Large intestine (tissue), 12 donors: ENCODE measurements at places on chromosomes 12 and 14. TPM values are rescaled to one million over a fixed set of nuclear protein-coding genes. Genes with fewer than 3 reads are reported as not detected.
A peak's percentile ranks its signal among the peaks of the same experiment; 100 is the strongest.

Gene SLC25A21
- 0.58 TPM for polyA plus RNA-seq

DNA sequence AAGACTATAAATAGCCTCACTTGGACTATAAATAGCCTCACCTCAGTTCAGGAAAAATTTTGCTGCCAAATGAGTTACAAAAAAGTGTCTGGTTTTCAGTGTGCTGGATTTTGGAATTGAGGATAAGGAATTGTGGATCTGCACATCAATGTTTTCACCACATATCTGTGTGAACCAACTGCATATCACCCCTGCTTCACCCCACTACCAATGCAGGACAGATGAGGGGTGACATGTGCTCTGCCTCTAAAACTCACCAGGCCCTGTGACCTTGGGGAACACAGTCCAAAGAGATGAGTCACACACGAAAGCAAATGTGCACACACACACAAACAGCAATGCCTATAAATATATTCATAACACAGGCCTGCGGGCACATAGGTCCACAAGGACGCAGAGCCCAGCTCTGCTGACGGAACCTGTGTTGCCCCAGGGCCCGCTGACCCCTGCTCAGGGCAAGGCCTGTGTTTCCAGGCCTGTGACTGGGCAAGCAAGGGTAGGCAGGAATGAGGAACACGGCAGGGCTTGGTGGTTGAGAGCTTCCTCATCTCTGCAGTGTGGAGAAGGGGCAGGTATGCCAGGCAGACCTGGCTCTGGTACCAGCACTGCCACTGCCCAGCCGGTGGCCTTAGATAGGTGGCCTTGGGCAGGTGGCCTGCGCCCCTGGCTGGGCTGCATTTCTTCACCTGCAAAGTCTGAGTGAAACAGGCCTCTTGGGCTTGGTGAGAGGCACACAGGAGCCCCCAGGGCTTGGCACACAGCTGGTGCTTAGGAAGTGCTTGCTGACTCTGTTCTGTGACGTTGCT lies 82.4 kb downstream of the ARL6IP4 start:
- DNase-seq: peak; percentile 84

Gene SLC7A7
- 660 TPM for polyA plus RNA-seq

DNA sequence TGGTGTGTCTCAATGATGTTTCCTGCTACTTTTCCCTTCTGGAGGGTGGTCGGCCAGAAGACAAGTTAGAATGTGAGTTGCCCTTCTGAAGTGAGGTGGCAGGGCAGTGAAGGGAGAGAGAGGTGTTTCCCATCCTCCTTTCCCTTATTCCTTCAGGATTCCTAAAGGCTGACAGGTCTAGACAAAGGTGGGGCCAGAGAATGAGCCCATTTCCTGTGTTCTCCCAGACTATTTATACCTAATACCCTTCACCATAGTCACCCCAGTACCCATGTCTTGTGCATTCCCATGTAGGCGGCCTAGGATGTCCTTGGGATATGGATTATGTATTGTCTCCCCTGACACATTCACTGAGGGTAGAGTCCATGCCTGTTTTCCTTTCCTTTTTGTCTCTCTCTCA lies 7.0 kb downstream of the DGKA start:
- no peak for DNase-seq

DNA sequence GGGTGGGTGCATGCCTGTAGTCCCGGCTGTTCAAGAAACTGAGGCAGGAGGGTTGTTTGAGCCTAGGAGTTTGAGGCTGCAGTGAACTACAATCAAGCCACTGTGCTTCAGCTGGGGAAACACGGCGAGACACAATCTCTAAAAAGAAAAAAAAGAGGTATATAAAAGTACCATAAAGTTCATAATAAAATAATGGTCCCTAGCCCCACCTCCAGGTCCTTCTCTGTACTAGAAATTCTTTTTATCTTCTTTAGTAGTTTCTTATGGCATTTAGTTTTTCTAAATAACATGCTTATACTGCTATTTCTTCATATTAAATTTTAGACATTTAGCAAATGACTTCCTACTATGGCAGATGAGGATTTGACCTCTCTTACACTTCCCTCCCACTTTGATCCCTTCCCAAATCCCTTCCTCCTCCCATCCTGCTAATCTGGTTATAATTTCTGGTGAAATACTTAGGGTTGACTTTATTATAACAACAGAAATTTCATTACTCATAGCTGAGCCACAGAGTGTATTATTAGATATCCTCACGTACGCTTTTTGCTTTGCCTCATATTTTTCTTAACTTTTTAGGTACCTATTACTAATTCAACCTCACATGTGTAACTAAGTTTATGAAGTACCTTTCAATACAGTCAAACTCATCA lies 94.7 kb downstream of the SLC41A2 start:
- no peak for DNase-seq

- no peak for DNase-seq
Observed at GRCh38 chr12:10094646-10095395, 4.0 kb downstream of the CLEC1A start.

Gene LMO3
- 1.8 TPM for polyA plus RNA-seq

- no peak for DNase-seq
Observed at GRCh38 chr12:65596514-65597091, 227.7 kb upstream of the HMGA2 start.

Gene NID2
- 21.1 TPM for polyA plus RNA-seq

Gene TOMM20L
- polyA plus RNA-seq: 0.24 TPM

GRCh38 chr12:65189028-65189718 lies 19.8 kb downstream of the LEMD3 start:
- no peak for DNase-seq

GRCh38 chr14:104091927-104092771 lies 6.6 kb downstream of the ASPG start:
- no peak for DNase-seq

GRCh38 chr14:34554540-34555250 lies 15.2 kb upstream of the EAPP start:
- no peak for DNase-seq

Gene PLEKHG3
- 56.1 TPM for polyA plus RNA-seq

DNA sequence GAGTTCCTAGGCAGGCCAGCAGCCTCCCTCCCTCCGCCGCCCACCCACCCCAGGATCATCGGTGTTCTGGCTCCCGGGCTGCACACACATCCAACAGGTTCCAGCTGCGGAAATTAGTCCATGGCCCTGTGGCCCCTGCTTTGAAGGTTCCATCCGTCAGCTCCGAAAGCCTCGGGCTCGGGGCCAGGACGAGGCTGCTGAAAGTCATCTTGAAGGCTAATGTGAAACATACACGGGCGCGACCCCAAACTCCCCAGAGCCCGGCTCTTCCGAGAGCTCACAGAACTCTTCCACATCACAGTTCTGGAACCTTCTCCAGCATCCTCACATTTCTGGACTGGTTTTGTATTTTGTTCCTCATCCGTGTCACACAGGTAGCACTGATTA lies 19.8 kb downstream of the KDM2B start:
- no peak for DNase-seq

Gene PAPLN
- 69.1 TPM for polyA plus RNA-seq

- DNase-seq: no peak
Observed at GRCh38 chr12:18141048-18141982, 51.3 kb upstream of the RERGL start.

- DNase-seq: no peak
Observed at GRCh38 chr14:58805057-58805456, 167.3 kb downstream of the DACT1 start.

Gene ZCCHC8
- polyA plus RNA-seq: 36.0 TPM

- no peak for DNase-seq
Observed at GRCh38 chr12:21346542-21347205, 12.0 kb upstream of the SLCO1A2 start.

- DNase-seq: no peak
Observed at GRCh38 chr12:111605911-111606766, 7.0 kb upstream of the ATXN2 start.

DNA sequence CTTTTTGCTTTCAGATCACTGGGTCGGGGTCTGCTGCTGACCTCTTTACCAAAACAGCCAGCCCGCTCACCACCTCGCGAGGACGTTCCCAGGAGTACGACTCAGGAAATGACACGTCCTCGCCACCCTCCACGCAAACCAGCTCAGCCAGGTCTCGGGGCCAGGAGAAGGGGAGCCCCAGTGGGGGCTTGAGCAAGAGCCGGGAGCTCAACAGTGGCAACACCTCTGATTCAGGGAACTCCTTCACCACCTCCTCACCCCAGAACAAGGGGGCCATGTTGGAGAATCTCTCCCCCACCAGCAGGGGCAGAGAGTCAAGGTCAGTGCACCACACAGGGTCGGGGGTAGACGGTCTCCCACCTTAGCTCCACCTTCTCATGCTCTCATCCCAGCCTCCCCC lies 33.4 kb upstream of the HSPB8 start:
- DNase-seq: no peak

Gene PKP2
- 37.1 TPM for polyA plus RNA-seq

DNA sequence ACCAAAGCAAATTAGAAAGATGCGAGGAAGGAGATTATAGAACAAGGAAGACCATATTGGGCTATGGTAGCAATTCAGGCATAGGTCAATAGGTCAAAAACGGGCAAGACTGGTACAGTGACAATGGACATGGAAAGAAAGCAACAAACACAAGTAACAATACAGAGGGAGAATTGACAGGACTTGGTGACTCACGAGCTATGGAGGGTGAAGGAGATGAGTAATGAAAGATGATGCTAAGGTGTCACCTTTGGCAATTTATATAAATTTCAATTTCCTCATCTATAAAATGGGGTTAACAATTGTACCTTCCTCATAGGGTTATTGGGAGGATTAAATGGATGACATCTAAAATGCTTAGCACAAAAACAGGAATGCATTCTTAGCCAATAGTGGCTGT lies 15.1 kb upstream of the DUSP16 start:
- no peak for DNase-seq

DNA sequence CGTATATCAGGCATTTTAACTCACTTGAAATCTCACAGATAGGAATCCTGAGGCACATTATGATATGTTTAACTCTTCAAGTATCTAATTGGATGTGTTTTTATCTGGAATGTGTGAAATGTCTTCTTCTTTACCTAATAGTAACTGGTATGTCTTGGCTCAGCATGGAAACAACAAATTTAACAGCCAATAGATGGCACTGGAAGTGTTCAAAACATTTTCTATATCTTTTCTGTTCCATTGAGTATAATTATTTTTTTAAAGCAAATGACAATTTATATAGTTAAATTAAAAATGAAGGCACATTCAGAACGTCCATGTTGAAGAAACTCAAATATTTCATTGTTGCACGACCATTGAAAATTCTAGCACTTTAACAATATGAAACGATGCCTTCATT lies 164.6 kb upstream of the SLC16A7 start:
- DNase-seq: no peak

DNA sequence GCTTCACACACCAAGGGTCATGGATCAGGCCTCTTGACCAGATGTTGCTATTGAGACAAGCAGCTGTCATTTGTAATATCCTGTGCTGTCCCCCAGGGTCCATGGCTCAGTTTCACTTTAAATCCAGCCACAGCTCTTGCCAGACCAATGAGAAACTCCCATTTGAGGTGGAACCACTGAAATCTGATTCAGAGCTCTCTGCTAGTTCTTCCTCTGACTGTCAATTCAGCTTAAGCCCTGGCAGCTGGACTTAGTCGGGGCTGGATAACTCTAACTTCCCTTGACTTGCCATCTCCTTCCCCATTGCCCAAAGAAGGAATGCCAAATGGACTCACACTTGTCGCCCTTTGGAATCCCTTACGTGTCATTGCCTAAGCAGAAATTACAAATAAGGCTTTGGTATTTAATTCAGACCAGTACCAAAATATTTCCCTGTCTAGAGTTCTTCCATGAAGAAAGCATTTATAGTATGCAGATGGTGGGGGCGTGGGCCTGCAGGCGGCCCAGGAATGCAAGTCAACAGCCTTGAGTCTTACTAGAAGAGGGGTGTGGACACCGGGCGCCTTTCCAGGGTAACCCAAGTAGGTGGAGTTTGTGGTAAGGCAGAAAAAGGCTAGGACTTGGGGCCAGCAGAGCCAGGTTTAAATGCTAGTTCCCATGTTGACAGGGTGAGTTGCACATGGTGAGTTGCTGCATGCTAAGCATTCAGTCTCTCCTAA lies 96.9 kb upstream of the TMPO start:
- DNase-seq: peak; percentile 75

GRCh38 chr12:47781479-47782371 lies 8.7 kb downstream of the SLC48A1 start:
- no peak for DNase-seq

DNA sequence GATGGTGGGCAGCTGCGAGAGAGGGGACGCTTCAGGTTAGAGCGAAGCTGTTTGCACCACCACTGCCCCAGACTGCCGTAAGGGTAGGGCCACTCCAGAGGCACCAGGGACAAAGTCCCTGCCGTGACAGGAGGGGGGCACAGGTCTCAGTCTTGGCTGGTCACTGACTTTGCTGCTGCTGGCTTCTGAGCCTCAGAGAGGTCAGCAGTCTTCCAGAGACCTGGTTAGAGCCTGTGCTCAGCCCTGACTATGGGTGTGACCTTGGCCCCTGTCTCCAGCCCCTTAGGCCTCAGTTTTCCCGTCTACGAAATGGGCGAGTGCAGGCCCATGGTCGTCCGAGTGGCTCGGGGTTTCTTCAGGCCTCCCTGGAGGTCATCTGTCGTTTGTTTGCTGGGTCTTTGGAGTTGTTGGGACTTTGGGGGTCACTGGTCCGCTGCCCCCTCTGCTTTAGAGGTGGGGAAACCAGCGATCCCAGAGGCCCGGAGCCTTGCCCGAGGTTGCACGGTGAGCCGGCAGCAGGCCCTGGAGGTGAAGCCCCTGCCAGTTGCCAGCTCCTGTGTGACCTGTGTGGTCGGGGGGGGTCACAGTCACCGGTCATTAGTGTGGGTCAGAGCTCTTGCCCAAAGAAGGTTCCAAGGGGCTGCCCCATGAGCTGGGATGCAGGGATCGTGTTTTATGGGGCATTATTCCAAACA lies 15.3 kb downstream of the MEG3 start:
- DNase-seq: no peak

Gene OSBPL8
- polyA plus RNA-seq: 24.9 TPM

Gene CCDC198
- 90.7 TPM for polyA plus RNA-seq

- DNase-seq: no peak
Observed at GRCh38 chr14:28671425-28671824, 95.2 kb upstream of the FOXG1 start.

- DNase-seq: no peak
Observed at GRCh38 chr12:113154351-113154973, 4.9 kb downstream of the CFAP73 start.

GRCh38 chr14:90816681-90817436 lies 629 bp upstream of the TTC7B start:
- DNase-seq: no peak

- no peak for DNase-seq
Observed at GRCh38 chr12:43060742-43061141, 471.2 kb upstream of the PRICKLE1 start.

DNA sequence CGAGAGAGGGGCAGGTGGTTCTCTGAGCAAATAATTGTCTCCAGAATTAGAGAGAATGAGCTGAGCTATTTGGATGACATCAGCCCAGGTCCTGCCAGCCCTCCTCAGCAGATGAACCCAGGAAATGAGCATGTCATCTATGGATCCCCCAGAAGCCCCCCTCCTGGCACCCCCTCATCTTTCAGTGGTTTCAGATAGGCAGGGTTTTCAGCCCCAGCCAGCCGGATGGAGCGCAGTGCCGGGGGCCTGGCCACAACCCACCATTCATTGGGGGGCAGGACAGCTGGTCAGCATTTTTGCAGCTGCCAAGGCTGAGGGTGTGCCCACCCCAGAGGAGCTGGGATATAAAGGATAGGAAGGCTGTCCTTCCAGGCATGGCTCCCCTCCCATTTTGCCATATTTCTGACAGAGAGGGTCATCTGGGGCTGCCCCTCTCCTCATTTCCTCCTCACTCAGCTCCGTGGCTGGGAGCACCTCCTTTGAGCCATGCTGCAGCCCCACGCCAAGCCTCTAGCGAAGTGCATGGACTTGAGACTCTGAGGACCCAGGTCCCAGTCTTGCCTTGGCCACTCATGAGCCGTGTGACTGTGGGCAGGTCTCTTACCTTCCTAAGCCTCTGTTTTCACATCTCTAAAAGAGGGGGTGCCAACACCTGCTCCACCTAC lies 6.0 kb upstream of the KRT71 start:
- DNase-seq: no peak

Gene ABCC9
- 7.4 TPM for polyA plus RNA-seq

Gene CAMKK2
- 45.5 TPM for polyA plus RNA-seq

Gene TRPV4
- polyA plus RNA-seq: 0.76 TPM
